NCI-H1105 (cell line): ENCODE measurements at places on chromosomes 4 and X.
A peak's percentile ranks its signal among the peaks of the same experiment; 100 is the strongest.

GRCh38 chr4:28462766-28463700 is 1602.4 kb downstream of the STIM2 start:
- DNase-seq, result no peak

DNA sequence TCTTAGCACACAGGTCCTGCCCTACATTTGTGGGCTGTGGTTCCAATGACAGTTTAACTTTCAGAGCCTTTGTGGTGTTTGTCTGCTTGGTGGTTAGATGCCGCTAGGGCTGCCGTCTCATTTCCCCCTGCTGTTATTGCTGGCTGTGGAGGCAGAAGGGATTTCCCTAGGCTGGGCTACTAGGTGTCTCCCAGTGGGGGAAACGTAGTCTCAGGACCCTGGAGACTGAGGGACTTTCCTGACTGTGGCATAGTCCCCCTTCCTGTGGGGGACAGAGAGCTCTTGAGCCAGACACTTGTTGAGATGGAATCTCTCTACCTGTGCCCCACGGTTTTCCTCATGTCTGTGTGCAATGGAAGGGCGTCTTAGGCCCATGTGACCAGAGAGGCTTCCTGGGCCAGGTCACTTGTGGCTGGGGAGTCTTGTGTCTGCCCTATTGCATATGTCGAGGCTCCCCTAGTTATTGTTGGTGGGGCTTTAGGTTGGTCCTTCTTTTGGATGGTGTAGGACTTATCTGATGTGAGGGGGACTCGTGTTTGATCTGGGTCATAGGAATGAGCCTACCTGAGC is 68.2 kb downstream of the ARHGAP10 start:
- DNase-seq, result no peak

- no peak for DNase-seq
Measured at GRCh38 chr4:122458625-122459024, 2.1 kb upstream of the IL2 start.

DNA sequence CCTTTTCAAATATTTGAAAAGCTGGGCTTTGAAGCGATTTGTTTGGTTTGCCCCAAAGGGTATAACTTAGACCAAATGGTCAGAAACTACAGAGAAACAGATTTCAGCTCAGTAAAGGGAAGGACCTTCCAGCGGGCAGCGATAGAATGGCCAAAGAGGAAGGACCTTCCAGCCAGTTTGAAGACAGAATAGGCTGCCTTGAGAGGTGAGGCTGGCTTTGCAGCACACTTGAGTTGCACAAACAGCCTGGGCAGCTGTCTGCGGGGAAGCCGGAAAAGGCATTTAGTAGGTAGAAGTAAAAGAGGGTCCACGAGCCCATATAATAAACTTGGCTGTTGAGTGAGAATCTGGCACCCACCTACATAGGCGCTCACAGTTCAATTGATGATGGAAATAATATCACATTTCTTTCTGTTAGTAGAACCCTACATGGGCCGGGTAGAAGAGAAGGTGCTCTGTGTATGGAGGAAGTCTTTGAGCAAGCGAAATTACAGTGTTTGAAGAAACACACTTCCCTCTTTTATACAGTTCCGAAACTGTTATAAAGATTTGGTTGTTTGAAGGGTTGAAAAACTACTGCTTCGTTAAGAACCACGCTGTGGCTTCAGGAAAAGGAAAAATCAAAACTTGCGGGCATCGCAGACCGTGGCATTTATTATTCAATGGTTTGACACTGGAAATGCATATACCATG is 75.0 kb upstream of the SORBS2 start:
- DNase-seq, result no peak

- DNase-seq, result no peak
Measured at GRCh38 chr4:183229397-183229796, 90.7 kb downstream of the CLDN22 start.

- DNase-seq, result peak; percentile 88
Measured at GRCh38 chrX:49184294-49185281, 1.6 kb downstream of the PRICKLE3 start.

DNA sequence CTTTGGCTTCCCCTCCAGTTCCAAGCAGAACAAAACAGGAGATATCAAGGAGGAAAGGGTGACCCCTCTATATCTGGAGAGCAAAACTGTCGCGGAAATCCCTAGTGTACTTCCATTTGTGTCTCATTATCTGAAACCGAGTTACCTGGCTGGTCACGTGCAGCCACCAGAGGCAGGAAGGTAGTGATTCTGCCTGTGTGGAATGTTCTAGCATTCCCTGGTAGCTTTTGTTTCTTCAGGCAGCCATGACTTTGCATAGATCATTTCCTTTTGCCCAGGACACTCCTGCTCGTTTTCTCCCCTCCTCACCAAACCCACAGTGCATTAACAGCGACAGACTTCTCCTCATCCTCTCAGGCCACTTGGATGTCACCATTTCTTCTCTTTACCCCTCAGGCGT is 107.9 kb downstream of the PTTG2 start:
- no peak for DNase-seq

DNA sequence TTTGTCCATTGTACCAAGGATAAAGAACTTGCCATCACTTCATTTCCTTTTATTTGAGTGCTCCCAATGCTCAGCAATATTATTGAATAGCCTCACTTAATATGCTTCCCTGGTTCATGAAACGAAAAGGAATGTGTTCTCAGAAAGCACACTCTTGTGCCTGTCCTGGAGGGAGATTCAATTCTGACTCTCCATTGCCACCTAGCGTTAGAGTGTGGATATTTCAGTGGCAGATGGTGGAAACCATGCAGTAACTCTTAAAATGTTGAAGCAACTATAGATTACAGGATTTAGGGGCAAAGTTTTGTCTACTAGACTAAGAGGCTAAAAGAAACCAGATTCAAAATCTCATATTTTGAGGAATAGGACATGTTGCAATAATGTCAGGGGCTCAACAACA is 36.0 kb downstream of the GAB3 start:
- peak; percentile 33 for DNase-seq

DNA sequence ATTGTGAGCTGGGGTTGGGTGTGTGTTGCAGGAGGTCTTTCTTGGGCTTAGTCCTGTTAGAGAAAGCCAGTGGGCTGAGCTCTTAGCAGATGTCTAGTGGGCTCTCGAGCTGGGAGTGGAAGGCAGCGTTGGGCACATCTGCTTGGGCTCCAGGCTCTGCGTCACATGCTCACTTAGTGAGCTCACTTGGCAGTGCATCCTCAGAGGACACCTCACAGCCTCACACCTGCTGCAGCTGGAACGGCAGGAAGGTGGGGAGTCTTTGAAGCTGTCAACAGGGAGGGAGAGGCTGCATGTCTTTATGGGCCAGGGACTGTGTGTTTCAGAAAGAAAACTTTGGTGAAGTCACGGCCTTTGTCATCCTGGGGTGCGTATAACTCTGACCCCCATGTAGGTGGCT is 82.2 kb downstream of the PSAPL1 start:
- peak; percentile 54 for DNase-seq

GRCh38 chrX:2188330-2188792 is 312.4 kb downstream of the DHRSX start:
- DNase-seq, result no peak

- DNase-seq, result no peak
Measured at GRCh38 chr4:31045724-31046318, 325.7 kb downstream of the PCDH7 start.

DNA sequence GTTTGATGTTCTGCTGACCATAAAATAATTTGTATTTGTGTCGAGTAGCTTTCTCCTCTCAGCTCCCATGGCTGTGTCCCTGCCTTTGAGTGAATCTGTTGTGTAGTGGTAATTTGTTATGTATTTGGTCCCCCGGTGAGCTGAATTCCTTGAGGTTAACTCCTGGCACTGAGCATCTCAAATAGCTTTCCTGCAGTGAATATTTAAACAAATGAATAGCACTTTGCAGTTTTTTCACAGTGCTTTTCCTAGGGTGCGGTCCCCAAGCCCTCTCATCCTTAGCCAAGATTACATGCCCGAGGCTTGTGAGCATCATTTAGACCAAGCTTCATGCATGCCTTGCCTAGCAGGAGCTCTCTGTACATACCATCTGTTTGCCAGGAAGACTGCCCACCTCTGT is 74.2 kb downstream of the CLDN34 start:
- no peak for DNase-seq

DNA sequence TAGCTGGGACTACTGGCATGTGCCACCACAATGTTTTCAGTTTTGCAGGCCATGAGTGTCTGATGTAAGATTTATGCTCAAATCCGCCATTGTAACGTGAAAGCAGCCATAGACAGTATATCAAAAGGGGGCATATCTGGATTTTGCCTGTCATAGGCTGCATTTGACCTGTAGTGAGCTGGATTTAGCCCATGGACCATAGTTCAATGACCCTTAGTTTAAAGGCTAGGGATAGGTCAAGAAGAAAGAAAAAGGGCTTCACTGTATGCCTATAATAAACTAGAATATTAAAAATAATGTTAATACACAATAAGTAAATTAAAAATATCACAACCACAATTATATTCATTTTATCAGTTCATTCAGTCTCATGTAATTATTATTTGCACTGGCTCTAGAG is 181.8 kb downstream of the STIM2 start:
- DNase-seq, result no peak

DNA sequence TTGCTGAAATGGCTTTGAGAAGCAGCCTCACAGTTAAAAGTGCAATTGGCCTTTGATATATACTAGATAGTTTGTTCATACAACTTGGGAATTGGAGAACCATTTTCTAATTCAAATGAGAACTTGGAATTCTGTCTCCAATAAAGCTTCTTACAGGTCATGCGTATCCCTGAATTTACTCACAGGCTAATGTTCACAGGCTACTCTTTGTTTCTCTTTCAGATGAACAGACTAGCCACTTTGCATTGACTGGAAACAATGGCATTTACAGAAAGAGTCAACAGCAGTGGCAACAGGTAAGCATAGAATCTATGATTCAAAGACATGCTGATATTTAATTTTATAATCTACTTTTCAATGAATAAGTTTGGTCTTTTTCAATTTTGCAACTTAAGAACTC is 13.5 kb downstream of the AFF1 start:
- DNase-seq, result no peak

DNA sequence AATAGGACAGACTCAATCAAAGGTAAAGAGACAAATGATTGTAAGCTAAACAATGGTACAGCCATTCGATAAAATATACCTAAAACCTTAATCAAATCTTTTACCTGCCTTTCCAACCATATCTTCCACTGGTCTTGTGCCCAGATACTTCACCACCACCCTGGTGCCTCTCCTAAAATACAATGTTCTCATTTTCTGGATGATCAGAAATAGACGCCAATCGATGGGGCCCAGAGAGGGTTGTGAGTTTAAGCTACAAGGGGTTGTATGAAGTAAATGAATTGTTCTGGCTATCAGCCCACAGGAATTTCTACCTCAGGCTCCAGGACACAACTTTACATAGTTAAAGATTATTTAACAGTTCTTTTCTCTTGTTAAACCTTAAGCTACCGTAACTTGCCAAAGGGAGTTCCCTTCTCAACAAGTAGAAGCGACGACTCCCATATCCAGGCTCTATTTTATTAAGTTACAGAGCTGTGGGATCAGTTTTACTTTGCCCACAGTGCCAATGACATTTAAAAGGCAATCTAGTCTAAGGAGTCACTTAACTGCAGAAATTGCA is 99.1 kb downstream of the CHRNA9 start:
- DNase-seq, result no peak

- no peak for DNase-seq
Measured at GRCh38 chr4:148445071-148445859, 3.1 kb upstream of the NR3C2 start.

- DNase-seq, result no peak
Measured at GRCh38 chrX:46547857-46548256, 2.6 kb upstream of the ZNF674 start.

GRCh38 chr4:137957806-137958205 is 284.3 kb downstream of the SLC7A11 start:
- no peak for DNase-seq

- DNase-seq, result no peak
Measured at GRCh38 chr4:150828159-150828558, 186.9 kb downstream of the LRBA start.

- no peak for DNase-seq
Measured at GRCh38 chr4:87033902-87034301, 99.1 kb downstream of the AFF1 start.

- DNase-seq, result no peak
Measured at GRCh38 chr4:122700178-122700725, 32.3 kb upstream of the BBS12 start.

DNA sequence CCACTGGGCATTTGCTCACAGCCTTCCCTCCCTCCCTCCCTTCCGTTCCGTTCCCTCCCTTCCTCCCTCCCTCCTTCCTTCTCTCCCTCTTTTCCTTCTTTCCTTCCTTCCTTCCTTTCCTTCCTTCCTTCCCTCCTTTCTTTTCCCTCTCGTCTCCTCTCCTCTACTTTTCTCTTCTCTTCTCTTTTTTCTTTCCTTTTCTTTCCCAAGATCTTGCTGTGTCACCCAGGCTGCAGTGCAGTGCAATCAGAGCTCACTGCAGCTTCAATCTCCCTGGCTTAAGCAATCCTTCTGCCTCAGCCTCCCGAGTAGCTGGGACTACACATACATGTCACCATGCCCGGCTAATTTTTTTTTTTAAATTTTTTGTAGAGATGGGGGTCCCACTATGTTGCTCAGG is 26.7 kb upstream of the ING2 start:
- DNase-seq, result no peak

GRCh38 chrX:124736553-124737270 is 390.3 kb downstream of the SH2D1A start:
- no peak for DNase-seq

DNA sequence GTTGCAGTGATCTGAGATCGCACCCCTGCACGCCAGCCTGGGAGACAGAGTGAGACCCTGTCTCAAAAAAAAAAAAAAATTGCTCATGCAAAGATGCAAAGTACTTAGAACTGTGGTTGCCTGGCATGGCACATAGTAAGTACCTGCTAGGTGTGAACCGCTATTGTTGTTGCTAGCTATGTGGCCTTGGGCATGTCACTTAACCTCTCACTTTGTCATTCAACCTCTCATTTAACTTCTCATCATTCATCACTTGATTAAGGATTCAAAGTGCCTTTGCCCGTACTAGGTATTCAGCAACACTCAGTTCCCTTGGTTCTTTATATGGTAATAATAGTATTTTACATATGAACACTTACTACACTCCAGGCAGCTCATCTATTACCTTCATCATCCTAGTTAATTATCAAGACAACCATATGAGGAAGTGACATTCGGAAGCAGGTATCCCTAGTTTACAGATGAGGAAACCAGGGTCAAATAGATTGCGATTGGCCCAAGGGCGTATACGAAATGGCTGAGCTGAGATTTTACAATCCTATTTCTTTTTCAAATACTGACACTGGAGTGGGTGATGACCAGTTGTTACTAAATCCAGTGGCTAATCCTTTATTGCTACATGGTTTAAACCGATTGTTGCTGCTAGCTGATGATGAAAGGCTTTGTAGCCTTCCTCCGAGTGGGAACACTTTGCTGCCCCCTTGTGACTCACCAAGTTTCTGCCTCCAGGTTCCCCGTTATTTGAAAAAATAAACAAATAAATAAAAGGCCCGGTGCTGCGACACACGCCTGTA is 28.8 kb upstream of the SOWAHD start:
- peak; percentile 0 for DNase-seq
